ENCODE measurements at places on chromosomes 5 and 9. TPM values are rescaled to one million over a fixed set of nuclear protein-coding genes. Genes with fewer than 3 reads are reported as not detected.

The AIF1L gene
- 0.51 TPM for total RNA-seq

The TNIP1 gene
- 118 TPM for total RNA-seq

The LRRC19 gene
- total RNA-seq = not detected

The GPR21 gene
- total RNA-seq = 0.64 TPM

The PCDHGA1 gene
- total RNA-seq = 0.35 TPM

The NDFIP1 gene
- total RNA-seq = 104 TPM

The PCDHGC4 gene
- total RNA-seq = not detected

- H3K4me3 ChIP-seq = no peak overlapping the region
- H3K4me1 ChIP-seq = no peaks in the 10 kb centered on the region
- DNase-seq = no peak
- no peaks in the 10 kb centered on the region for H3K36me3 ChIP-seq
Observed at GRCh38 chr5:118459490-118459889, 528.9 kb downstream of the DTWD2 start.

- H3K27ac ChIP-seq = no peak overlapping the region
- no peak for DNase-seq
- H3K4me3 ChIP-seq = no peak overlapping the region
- H3K27me3 ChIP-seq = no peaks in the 10 kb centered on the region
Observed at GRCh38 chr9:7802666-7803065, 3.1 kb upstream of the DMAC1 start.

DNA sequence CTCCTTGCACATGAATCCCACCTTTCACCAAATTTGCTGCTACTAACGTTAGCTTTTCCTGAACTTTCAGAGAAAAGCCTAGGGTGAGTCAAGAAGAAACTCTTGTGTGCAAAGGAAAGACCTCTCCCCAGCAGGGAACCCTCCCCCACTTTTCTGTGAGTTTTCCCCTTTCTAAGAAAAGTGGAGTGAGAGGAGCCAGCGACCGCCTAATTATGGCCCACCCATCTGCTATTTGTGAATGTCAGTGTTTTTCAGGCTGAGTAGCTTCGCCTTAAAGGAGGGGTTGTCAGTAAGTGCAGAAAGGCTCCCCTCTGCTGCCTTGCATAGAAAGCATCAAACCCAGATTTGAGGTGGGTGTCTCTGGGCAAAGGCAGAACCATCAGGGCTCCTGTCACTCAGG is 46.8 kb upstream of the SPOCK1 start:
- no peaks in the 10 kb centered on the region for H3K4me1 ChIP-seq
- no peak overlapping the region for H3K27ac ChIP-seq
- no peaks in the 10 kb centered on the region for H3K27me3 ChIP-seq
- no peaks in the 10 kb centered on the region for H3K36me3 ChIP-seq
- H3K4me3 ChIP-seq = no peak overlapping the region
- no peak for DNase-seq

GRCh38 chr5:76269259-76269931 is 133.7 kb upstream of the IQGAP2 start:
- no peak for DNase-seq
- no peaks in the 10 kb centered on the region for H3K4me1 ChIP-seq
- H3K4me3 ChIP-seq = no peak overlapping the region
- no peaks in the 10 kb centered on the region for H3K36me3 ChIP-seq
- no peak overlapping the region for H3K27ac ChIP-seq

GRCh38 chr9:95224376-95225019 is 93.0 kb downstream of the FANCC start:
- no peaks in the 10 kb centered on the region for H3K4me1 ChIP-seq
- H3K27ac ChIP-seq = no peak overlapping the region
- no peak for DNase-seq
- H3K36me3 ChIP-seq = no peaks in the 10 kb centered on the region
- no peak overlapping the region for H3K4me3 ChIP-seq
- no peaks in the 10 kb centered on the region for H3K27me3 ChIP-seq

DNA sequence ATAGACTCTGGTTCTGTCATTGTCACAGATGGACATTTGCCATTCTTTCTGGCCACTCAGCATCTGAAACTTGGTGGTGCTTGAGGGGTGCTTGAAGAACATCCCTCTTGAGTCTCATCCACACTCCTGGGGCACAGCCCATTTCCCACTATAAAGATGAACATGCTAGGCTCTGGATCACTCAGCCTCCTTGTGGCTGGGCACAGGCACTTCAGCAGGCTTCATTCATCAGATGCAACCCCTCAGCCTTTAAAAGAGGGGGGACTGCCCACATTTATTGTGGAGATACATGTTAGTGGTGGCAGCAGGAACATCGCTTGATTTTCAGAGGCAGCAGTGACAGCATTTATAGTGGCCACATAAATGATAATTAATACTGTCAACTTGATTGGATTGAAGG is 124.7 kb upstream of the NIPBL start:
- H3K4me1 ChIP-seq = no peaks in the 10 kb centered on the region
- DNase-seq = no peak
- no peaks in the 10 kb centered on the region for H3K36me3 ChIP-seq
- no peak overlapping the region for H3K4me3 ChIP-seq

DNA sequence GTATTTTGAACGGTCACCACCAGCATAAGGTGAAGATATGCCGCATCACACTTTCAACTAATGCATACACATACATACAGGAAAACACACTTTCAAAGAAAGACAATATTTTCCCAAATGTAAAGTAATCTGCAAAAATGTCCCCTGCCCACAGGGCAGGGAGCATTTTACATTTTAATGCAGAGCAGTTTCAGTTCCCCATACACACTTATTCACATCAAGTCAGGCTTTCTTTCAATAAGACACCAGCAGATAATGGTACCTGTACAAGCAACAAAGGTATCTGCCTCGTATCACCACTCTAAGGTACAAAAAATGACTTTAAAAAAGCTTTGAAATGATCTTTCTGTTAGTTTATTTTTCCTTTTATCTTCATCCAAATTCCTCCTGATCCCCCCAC is 247.1 kb upstream of the CCNG1 start:
- no peak overlapping the region for H3K4me3 ChIP-seq
- H3K36me3 ChIP-seq = no peaks in the 10 kb centered on the region
- no peak for DNase-seq
- no peaks in the 10 kb centered on the region for H3K27me3 ChIP-seq

GRCh38 chr5:66209794-66210193 is 65.7 kb downstream of the SREK1 start:
- no peak for DNase-seq
- no peaks in the 10 kb centered on the region for H3K4me1 ChIP-seq
- H3K36me3 ChIP-seq = no peaks in the 10 kb centered on the region
- no peak overlapping the region for H3K4me3 ChIP-seq
- H3K27ac ChIP-seq = no peak overlapping the region

DNA sequence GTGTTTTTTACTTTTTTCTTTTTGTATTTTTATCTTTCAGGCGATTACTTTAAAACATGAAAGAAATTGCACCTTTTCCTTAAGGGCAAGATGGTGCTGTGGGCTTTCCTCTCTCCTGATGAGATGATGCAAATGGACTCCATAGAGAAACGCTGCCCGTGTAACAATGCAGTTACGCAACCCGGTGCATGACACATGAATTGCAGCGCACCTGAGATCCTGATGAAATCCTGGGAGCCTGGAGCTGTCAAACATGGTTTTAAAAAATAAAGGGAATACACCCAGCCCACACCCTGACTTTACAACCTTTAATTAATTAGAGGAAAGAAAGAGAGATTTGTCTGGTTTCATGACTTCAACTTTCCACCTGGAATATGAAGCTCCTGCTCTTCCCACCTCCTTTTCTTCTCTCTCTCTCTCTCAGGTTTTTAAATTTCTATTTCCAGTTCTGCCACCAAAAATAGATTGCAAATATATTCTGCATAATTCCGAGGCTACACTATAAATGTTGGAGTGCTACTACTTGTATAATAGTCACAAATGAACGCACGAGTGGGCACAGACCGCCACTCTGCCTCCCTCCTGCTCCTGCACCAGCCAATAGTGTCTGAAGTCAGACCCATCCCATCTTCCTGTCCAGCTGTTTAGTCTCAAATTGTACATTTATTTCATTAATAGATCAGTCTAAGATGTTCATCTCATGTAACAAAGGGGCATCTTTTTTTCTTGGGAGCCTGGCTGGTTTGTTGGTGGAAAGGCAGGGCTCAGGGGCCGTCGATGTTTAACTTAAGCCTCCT is 179.1 kb downstream of the AUH start:
- H3K4me3 ChIP-seq = no peak overlapping the region
- peaks cover 12% of the 10 kb centered on the region for H3K4me1 ChIP-seq
- no peak overlapping the region for H3K27ac ChIP-seq
- H3K36me3 ChIP-seq = no peaks in the 10 kb centered on the region
- DNase-seq = no peak
- H3K27me3 ChIP-seq = no peaks in the 10 kb centered on the region

DNA sequence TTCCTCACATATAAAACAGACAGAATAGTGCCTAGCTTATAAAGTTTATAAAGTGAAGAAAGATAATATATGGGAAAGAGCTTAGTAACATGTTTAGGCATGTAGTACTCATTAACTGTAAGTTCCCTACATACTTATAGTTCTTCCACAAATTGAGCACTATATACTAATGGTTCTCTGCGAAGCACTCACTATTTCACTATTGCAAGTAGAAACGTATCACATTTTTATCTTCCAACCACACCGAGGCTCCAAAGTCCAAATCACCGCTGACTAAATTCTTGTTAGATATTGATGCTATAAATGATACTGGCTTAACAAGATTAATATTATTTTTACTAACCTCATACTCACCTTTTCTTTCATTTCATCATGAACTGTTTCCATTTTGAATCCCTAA is 61.0 kb downstream of the FBXW11 start:
- H3K27ac ChIP-seq = no peak overlapping the region
- no peaks in the 10 kb centered on the region for H3K36me3 ChIP-seq
- H3K4me1 ChIP-seq = no peaks in the 10 kb centered on the region
- no peaks in the 10 kb centered on the region for H3K27me3 ChIP-seq
- no peak for DNase-seq

DNA sequence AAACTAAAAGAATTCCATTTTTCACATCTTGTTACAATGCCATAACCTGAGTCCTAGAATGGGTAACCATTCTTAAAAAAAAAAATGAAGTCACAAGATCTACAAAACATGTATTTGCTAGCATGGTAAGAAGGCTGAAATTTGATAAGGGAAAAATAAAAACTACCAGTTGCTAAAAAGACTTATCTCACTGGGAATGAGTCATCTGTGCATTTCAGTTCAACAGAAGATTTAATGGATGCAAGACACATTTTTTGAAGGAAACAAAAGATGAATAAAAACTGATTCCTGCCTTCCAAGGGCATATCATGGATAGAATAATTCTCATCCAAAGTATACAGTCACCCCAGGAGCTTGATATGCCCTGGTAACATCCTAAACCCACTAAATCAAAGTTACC is 47.2 kb downstream of the SGTB start:
- no peak overlapping the region for H3K4me3 ChIP-seq
- H3K4me1 ChIP-seq = no peaks in the 10 kb centered on the region
- H3K27ac ChIP-seq = no peak overlapping the region
- peaks cover 8% of the 10 kb centered on the region for H3K36me3 ChIP-seq
- no peaks in the 10 kb centered on the region for H3K27me3 ChIP-seq
- no peak for DNase-seq

DNA sequence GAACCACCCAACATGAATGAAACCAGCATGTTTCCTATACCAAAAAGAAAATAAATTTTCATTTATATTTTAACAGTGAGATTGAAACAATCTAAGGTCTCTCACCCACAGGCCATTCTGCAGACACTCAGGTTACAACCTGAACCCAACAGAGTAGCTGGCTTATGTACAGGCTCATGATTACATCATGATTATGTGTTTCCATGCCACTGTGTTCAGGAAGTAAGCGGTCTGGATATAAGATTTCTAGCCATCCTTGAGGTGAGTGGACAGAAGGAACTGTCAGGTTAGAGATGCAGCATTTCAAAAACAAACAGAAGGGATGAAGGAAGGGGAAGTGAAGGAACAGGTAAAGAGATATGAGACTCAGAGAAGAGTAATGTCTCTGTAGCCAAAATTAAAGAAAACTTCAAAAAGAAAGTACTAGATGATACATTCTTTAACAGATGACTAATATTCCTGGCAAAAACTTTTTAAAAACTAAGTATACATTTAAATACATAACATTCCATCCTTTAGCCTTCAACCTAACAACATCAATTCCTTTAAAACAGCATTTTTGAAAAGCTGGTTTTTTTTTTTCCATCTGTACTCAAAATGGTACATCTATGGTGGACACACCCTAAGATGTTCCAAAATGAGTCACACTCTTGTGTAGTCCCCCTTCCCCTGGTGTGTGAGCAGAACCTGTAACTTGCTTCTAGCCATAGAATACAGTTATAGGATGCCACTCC is 119.8 kb downstream of the LPAR1 start:
- H3K4me3 ChIP-seq = no peak overlapping the region
- DNase-seq = no peak

DNA sequence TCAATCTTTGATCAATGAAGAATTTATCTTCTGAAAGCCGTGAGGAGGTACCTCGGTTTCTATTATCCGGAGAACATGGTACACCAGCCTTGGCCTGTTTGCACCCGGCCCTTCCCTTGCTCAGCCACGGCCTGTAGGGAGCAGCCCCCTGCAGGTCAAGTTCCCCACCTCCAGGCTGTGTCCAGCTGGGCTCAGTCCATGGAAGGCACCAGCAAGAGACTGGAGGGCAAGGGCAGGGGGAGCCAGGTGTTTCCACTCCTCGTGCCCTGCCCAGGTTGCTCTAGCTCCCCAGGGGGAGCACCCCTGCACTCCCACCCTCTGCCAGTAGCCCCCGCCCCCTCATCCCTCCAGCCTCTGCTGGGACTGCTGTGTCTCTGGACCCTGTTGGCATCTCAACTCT is 87.3 kb upstream of the ADAMTS2 start:
- no peak overlapping the region for H3K4me3 ChIP-seq
- no peak for DNase-seq
- no peaks in the 10 kb centered on the region for H3K36me3 ChIP-seq
- no peaks in the 10 kb centered on the region for H3K4me1 ChIP-seq
- H3K27me3 ChIP-seq = no peaks in the 10 kb centered on the region

DNA sequence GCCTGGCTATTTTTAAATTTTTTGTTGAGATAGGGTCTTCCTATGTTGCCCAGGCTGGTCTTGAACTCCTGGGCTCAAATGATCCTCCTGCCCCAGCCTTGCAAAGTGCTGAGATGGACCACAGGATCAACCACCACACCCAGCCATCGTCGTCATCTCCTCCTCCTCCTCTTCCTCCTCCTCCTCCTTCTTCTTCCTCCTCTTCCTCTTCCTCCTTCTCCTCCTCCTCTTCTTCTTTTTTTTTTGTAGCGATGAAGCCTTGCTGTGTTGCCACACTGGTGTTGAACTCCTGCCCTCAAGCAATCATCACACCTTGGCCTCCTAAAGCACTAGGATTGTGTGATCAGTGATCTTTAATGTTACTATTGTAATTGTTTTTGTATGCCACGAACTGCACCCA is 49.4 kb upstream of the ERBIN start:
- no peak overlapping the region for H3K27ac ChIP-seq
- no peak overlapping the region for H3K4me3 ChIP-seq
- no peaks in the 10 kb centered on the region for H3K4me1 ChIP-seq
- DNase-seq = no peak

- H3K27me3 ChIP-seq = no peaks in the 10 kb centered on the region
- no peak overlapping the region for H3K27ac ChIP-seq
- H3K4me1 ChIP-seq = peaks cover 57% of the 10 kb centered on the region
Observed at GRCh38 chr9:133685653-133686609, 49.8 kb downstream of the DBH start.

- no peak overlapping the region for H3K27ac ChIP-seq
- no peak overlapping the region for H3K4me3 ChIP-seq
- DNase-seq = no peak
- no peaks in the 10 kb centered on the region for H3K36me3 ChIP-seq
Observed at GRCh38 chr9:116193636-116194035, 40.0 kb downstream of the PAPPA start.
